ENCODE measurements at places on chromosomes 2 and 18. TPM values are rescaled to one million over a fixed set of nuclear protein-coding genes. Genes with fewer than 3 reads are reported as not detected.

TUBA3E gene
- not detected for total RNA-seq

ANKRD29 gene
- total RNA-seq, result 3.1 TPM

CCDC178 gene
- not detected for total RNA-seq

- peak; percentile 40 for DNase-seq
These were observed 901 bp downstream of the SPOPL start for GRCh38 chr2:138502255-138503086.

DNA sequence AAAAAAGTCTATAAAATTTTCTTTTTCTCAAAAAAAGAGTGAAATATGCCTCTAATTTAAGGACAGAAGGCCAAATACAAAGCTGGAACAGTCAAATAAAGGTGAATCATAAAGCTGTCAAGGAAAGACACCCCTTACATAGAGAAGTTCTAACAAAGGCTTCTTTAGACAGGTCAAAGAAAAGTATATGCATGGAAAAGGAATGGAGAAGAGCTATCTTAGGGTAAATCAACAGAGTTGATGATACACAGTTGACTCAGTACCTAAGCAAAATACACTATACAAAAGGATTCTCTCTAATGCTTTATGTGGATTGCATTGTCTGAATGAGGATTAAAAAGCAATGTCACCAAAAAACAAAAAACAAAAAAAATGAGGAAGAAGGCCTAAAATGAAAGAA, 214.8 kb downstream of the TXNL1 start:
- DNase-seq, result no peak

All from HT-29 (cell line).